GM23248 (cell line): ENCODE measurements at places on chromosomes 5 and 9. TPM values are rescaled to one million over a fixed set of nuclear protein-coding genes. Genes with fewer than 3 reads are reported as not detected.

- no peak overlapping the region for H3K4me3 ChIP-seq
- no peaks in the 10 kb centered on the region for H3K4me1 ChIP-seq
- peaks cover 21% of the 10 kb centered on the region; the same call in 1 of the 2 replicates for H3K36me3 ChIP-seq
- H3K27me3 ChIP-seq: no peaks in the 10 kb centered on the region
- H3K27ac ChIP-seq: no peak overlapping the region
These were observed 8.9 kb downstream of the CERCAM start for GRCh38 chr9:128429513-128430086.

GRCh38 chr5:138661991-138662434 is 86.8 kb upstream of the HSPA9 start:
- no peaks in the 10 kb centered on the region; the same call in 1 of the 2 replicates for H3K27me3 ChIP-seq
- H3K27ac ChIP-seq: no peak overlapping the region
- no peak overlapping the region for H3K4me3 ChIP-seq
- DNase-seq: no peak
- H3K4me1 ChIP-seq: no peaks in the 10 kb centered on the region
- H3K36me3 ChIP-seq: no peaks in the 10 kb centered on the region

VCAN gene
- 241 and 327 TPM in 2 replicates for total RNA-seq

DNA sequence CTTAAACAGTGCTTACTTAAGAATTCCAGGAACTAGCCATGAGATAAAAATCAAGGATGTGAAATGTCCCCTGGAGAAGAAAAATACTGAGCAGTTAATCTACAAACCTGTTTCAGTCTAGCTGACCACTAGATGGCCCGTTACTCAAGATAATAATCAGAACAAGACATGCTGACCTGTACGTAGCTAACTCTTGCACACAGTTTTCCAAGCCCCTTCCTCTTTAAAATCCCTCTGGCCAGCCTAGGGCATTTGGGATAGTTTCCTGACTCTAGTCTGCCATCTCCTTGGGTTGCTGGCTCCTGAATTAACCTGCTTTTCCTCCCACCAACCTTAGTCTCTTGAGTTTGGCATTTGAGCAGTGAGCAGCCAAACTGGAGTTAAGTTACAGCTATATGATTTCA is 59.2 kb upstream of the TRAF1 start:
- H3K36me3 ChIP-seq: no peaks in the 10 kb centered on the region
- no peak overlapping the region for H3K27ac ChIP-seq
- no peak overlapping the region for H3K4me3 ChIP-seq
- no peaks in the 10 kb centered on the region for H3K27me3 ChIP-seq

DNA sequence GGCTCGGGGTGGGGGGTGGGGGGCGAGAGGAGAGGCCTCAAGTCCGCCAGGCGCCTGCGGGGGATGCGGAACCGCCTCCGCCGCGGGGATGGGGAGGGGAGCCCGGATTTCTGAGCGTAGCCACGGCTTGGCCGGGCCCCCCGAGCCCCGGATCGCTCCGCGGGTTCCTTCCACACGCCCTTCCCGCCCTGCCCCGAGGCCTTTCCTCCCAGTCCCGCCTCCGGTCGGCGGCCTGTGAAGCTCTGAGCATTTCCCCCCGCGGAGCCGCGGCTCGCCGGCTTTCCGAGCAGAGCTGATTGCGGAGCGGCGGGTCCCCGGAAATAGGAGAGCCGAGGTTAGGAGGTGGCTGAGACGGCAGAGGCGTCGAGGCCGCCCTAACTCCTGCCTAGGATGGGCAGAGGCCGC is 6.1 kb downstream of the IRX4 start:
- DNase-seq: no peak
- H3K27me3 ChIP-seq: peaks cover 70% of the 10 kb centered on the region
- no peak overlapping the region for H3K27ac ChIP-seq
- H3K4me3 ChIP-seq: no peak overlapping the region
- no peaks in the 10 kb centered on the region for H3K36me3 ChIP-seq

LRRC8A gene
- 35.2 and 37.9 TPM in 2 replicates for total RNA-seq

EFNA5 gene
- total RNA-seq: 0.86 TPM in 1 of 2 replicates, not detected in the other

GRCh38 chr9:128097543-128098296 is 29.7 kb downstream of the SLC25A25 start:
- peaks cover 43% of the 10 kb centered on the region for H3K4me1 ChIP-seq
- H3K27me3 ChIP-seq: no peaks in the 10 kb centered on the region
- peaks cover 13% of the 10 kb centered on the region; the same call in 1 of the 2 replicates for H3K36me3 ChIP-seq
- DNase-seq: no peak

DNA sequence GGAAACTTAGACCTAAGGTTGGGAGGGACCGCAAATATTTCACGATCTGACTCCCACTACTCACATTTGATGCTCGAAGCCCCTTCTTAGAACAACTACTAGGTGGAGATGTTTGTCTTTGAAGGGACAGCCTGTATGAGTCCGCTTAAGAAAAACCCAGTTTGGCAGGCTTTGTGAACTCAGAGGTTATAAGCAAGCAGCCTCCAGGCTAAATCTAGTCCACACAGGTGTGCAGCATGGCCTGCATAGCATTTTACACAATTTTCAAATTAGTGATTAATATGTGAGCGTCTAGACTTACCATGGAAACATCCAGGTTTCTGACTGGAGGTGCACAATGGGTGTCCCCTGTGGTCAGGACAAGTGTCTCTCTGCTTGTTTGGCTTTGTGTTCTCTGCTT is 127.1 kb downstream of the KIF4B start:
- no peak for DNase-seq
- H3K27me3 ChIP-seq: no peaks in the 10 kb centered on the region
- no peaks in the 10 kb centered on the region for H3K36me3 ChIP-seq
- no peak overlapping the region for H3K27ac ChIP-seq

GRCh38 chr5:173512637-173513435 is 103.6 kb downstream of the BOD1 start:
- H3K4me3 ChIP-seq: no peak overlapping the region
- peak overlapping the region; percentile 43 for H3K27ac ChIP-seq
- H3K36me3 ChIP-seq: no peaks in the 10 kb centered on the region
- no peaks in the 10 kb centered on the region for H3K27me3 ChIP-seq

BICD2 gene
- 45.0 and 53.5 TPM in 2 replicates for total RNA-seq

GRCh38 chr9:127422787-127423186 is 1.4 kb upstream of the ZNF79 start:
- H3K27ac ChIP-seq: no peak overlapping the region
- peak overlapping the region; percentile 91 for H3K4me3 ChIP-seq
- H3K4me1 ChIP-seq: peaks cover 11% of the 10 kb centered on the region
- no peaks in the 10 kb centered on the region for H3K27me3 ChIP-seq
- no peak for DNase-seq
- H3K36me3 ChIP-seq: no peaks in the 10 kb centered on the region

IL13 gene
- total RNA-seq: not detected in 2 replicates

GRCh38 chr9:95753762-95754465 is 121.6 kb upstream of the ERCC6L2 start:
- peaks cover 12% of the 10 kb centered on the region; the same call in 1 of the 2 replicates for H3K4me1 ChIP-seq
- DNase-seq: no peak
- no peak overlapping the region for H3K4me3 ChIP-seq
- H3K27me3 ChIP-seq: no peaks in the 10 kb centered on the region; the same call in 1 of the 2 replicates
- no peaks in the 10 kb centered on the region for H3K36me3 ChIP-seq

DNA sequence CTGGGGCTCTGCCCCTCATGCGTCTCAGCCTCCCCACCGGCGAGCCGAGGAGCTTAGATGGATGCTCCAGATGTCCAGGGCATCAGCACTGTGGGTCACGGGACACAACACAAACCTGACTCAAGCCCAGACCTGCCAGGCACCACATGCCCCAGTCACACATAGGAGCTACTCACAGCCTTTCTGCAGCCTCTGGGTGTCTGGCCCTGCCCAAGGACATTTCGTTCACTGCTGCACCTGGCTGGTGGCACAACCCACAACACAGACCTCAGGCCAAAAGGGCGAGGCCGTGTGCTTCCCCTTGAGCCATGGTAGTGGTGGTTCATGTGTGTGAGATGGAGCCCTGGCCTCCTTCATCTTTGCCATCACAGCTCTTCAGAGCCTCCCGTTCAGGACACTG is 89.6 kb upstream of the FCN2 start:
- H3K4me1 ChIP-seq: no peaks in the 10 kb centered on the region
- no peak overlapping the region for H3K4me3 ChIP-seq
- no peaks in the 10 kb centered on the region for H3K27me3 ChIP-seq
- no peak overlapping the region for H3K27ac ChIP-seq
- no peak for DNase-seq
- peaks cover 66% of the 10 kb centered on the region for H3K36me3 ChIP-seq

DNA sequence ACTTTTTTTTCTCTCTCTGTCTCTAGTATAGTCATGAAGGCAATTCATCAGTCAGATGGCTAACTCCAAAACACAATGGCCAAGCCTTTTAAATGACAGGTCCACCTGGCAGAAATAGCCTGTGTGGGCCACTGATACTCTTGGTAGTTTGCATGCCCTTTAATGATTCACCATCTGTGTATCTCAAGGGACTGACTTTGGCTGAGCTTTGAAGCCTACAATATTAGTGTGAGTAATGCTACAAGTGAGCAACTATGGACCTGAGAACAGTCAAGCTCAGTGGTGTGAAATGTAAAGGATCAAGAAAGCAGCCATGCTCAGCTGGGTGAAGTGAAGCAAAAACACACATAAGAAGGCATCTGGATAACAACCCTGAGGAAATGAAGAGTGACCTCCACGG is 506.9 kb downstream of the TLE1 start:
- no peaks in the 10 kb centered on the region for H3K27me3 ChIP-seq
- no peaks in the 10 kb centered on the region for H3K36me3 ChIP-seq
- H3K4me3 ChIP-seq: no peak overlapping the region
- no peak overlapping the region for H3K27ac ChIP-seq
- H3K4me1 ChIP-seq: no peaks in the 10 kb centered on the region
- peak; percentile 15 for DNase-seq

GRCh38 chr5:127834554-127834953 is 131.4 kb downstream of the CCDC192 start:
- peaks cover 12% of the 10 kb centered on the region for H3K4me1 ChIP-seq
- H3K27ac ChIP-seq: no peak overlapping the region
- H3K4me3 ChIP-seq: no peak overlapping the region
- peak; percentile 39 for DNase-seq
- no peaks in the 10 kb centered on the region for H3K27me3 ChIP-seq
- no peaks in the 10 kb centered on the region for H3K36me3 ChIP-seq

ORM2 gene
- not detected in 2 replicates for total RNA-seq

GRCh38 chr5:151130922-151131891 is 26.4 kb downstream of the ANXA6 start:
- H3K4me1 ChIP-seq: no peaks in the 10 kb centered on the region
- no peak for DNase-seq
- H3K27me3 ChIP-seq: no peaks in the 10 kb centered on the region

LAMC3 gene
- not detected in 2 replicates for total RNA-seq

FBP2 gene
- not detected in 2 replicates for total RNA-seq

DNA sequence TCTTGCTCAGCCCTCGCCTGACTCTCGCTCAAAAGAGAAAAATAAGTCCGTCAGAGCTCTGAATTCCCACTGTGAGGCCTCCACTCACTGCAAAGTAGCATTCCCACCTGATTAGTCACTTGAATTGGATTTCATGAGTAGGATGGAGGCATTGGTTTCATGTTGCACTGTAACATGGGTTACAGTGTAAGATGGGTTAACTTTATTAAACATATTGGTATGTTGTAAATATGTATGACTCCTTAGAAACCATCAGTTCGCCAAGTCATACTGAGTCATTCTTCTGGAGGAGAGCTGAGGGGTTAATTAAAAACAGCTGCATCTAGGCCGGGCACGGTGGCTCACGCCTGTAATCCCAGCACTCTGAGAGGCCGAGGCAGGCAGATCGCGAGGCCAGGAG is 93.8 kb upstream of the BNC2 start:
- H3K27ac ChIP-seq: peak overlapping the region; percentile 87
- peaks cover 7% of the 10 kb centered on the region; the same call in 1 of the 2 replicates for H3K4me1 ChIP-seq
- H3K36me3 ChIP-seq: no peaks in the 10 kb centered on the region
- H3K27me3 ChIP-seq: no peaks in the 10 kb centered on the region

DNA sequence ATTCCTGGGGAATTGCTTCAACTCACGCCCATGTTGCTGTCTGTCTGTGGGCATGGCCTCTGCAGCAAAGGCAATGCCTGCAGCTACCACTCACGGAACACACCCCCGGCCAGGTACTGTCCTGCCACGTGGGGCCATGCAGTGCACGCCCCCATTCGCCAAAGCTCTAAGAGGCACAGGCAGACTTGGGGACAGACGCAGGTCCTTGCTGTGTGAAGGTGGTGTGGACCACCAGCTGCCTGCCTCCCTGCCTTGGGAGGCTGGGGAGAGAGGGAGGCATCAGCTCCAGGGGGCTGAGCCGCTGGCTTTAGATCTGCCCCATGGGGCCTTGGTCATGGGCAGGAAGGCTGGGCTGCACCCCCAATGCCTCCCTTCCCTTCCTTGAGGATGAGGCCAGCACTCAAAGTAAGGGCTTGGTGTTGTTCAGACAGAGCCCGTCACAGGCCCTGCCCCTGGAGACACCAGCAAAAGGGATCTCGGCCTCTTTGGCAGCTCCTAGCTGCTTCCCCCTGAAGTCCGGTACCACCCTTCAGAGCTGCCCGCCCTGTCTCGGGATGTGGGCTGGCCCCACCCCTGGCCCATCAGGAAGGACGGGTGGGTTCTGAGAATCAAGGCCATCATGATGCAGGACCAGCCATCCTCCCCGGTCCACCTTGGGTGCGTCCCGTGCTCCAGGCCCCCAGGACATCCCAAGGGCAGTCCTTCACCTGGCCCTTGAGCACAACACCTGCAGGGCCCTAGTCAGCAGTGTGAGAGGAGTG is 2.3 kb downstream of the GRIN1 start:
- no peak for DNase-seq
- H3K27me3 ChIP-seq: peaks cover 35% of the 10 kb centered on the region
- no peaks in the 10 kb centered on the region for H3K36me3 ChIP-seq
- H3K4me1 ChIP-seq: no peaks in the 10 kb centered on the region

DNA sequence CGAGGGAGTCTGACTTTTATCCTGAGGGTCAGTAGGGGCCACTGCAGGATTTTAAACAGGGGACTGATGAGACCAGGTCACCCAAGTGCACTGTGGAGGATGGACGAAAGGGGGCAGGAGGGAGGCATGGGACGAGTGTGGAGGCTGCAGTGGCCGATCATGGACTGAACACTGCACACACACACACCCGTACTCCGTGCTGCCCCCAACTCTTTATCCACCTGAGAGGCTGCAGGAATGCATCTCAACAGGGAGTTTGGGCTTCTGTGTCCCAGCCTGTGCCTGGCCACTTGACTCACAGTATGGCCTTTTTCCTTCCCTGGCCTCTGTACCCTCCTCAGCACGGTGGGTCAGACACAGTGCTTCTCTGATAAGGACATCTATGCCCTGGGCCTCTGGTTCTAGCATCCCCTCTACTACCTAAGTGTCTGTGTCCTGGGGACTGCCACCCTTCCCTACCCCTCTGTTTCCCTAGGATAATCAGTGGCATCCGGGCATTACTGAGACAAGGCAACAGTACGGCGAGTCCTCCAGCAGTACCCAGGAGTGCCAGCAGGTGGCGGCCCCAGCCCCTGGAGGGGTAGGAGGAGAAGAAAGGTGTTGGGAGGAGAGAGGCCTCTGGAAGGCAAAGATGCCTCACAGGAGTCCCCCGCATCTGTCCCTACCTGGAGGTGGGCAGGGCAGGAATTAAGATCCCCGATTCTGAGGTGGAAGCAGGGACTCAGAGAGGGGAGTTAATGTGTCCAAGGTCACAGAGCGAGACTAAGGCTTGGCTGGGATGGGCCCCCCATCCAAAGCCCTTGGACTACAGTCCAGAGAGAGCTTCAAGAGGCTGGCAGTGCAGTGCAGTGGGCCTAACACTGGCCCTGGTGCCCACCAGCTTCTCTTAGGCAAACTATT is 5.1 kb upstream of the CDX1 start:
- no peak overlapping the region for H3K4me3 ChIP-seq
- H3K27me3 ChIP-seq: no peaks in the 10 kb centered on the region
- H3K27ac ChIP-seq: peak overlapping the region; percentile 92
- H3K4me1 ChIP-seq: peaks cover 47% of the 10 kb centered on the region

GRCh38 chr5:148394587-148395019 is 10.8 kb downstream of the FBXO38 start:
- H3K36me3 ChIP-seq: peaks cover 29% of the 10 kb centered on the region
- no peak for DNase-seq

- peaks cover 53% of the 10 kb centered on the region for H3K4me1 ChIP-seq
- peak overlapping the region; percentile 33 for H3K27ac ChIP-seq
- H3K36me3 ChIP-seq: no peaks in the 10 kb centered on the region
- H3K27me3 ChIP-seq: no peaks in the 10 kb centered on the region
These were observed 207.6 kb upstream of the CDKN2B start for GRCh38 chr9:22216730-22217172.
